ENCODE measurements at places on chromosomes 12 and 14. TPM values are rescaled to one million over a fixed set of nuclear protein-coding genes. Genes with fewer than 3 reads are reported as not detected.

- DNase-seq = no peak
These were observed 93.2 kb downstream of the PTCSC3 start for GRCh38 chr14:36083317-36083716.

DNA sequence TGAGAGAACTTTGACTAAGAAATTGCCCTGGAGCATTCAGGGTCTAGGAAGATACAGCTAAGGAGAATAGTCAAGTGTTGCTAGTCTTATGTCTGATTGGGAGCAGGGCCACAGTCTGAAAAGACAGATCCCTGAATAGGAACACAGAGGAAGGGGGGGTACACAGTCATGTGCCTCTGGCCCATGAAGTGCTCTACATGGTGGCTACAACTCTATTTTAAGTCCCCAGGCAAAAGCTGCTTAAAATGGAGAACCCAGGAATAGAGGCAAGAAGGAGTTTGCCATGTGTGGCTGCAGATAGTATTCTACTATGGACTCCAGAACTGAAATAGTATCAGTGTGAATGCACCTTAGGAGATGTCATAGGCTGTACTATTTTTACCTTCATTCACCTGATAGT is 118.0 kb upstream of the NPAS3 start:
- no peak for DNase-seq

DNA sequence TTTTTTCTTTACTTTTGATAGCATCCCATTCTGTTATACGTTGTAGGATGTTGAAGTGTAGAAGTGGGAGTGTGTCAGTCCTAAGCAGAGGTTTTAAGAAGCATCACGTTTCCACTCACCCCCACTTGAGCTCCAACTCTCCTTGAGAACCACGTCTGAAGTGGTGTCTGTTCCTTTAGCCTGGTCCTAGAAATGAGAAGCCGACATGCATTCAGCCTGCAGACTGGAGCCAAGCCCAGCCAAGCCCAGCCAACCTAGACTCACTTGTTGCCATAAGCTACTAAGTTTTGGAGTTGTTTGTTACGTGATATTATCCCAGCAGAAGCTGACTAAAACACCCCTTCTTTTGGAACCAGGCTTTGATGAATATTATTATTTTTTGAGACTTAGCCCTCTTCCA is 4.4 kb upstream of the ELK3 start:
- no peak for DNase-seq

DNA sequence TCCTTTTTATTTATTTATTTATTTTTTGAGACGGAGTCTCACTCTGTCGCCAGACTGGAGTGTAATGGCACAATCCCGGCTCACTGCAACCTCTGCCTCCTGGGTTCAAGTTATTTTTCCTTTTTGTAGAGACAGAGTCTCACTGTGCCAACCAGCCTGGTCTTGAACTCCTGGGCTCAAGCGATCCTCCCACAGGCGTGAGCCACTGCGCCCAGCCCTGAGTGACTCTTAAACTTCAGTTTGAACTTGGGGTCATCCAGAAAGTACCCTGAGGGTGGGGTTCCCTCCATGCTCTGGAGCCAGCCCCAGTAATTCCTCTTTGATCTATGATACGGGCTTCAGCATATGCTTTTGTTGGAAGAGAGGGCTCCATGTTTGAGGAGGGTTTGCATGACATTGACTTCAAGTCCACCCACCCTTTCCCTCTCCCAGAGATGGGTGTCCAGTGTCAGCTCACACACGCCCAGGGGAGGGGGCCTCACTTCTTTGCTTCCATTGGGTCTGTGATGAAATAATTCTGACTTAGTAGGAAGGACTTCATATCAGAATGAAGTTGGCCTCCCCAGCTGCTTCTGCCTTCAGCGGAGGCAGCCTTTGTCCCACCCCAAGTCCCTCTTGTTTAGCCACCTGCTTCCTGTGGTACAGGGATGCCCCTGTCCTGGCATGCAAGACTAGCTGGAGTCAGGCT is 11.9 kb downstream of the SDS start:
- DNase-seq = no peak

- DNase-seq = no peak
These were observed 630 bp downstream of the ALDH1L2 start for GRCh38 chr12:105083551-105084105.

GRCh38 chr12:115172521-115172920 is 488.5 kb upstream of the TBX3 start:
- DNase-seq = no peak

DNA sequence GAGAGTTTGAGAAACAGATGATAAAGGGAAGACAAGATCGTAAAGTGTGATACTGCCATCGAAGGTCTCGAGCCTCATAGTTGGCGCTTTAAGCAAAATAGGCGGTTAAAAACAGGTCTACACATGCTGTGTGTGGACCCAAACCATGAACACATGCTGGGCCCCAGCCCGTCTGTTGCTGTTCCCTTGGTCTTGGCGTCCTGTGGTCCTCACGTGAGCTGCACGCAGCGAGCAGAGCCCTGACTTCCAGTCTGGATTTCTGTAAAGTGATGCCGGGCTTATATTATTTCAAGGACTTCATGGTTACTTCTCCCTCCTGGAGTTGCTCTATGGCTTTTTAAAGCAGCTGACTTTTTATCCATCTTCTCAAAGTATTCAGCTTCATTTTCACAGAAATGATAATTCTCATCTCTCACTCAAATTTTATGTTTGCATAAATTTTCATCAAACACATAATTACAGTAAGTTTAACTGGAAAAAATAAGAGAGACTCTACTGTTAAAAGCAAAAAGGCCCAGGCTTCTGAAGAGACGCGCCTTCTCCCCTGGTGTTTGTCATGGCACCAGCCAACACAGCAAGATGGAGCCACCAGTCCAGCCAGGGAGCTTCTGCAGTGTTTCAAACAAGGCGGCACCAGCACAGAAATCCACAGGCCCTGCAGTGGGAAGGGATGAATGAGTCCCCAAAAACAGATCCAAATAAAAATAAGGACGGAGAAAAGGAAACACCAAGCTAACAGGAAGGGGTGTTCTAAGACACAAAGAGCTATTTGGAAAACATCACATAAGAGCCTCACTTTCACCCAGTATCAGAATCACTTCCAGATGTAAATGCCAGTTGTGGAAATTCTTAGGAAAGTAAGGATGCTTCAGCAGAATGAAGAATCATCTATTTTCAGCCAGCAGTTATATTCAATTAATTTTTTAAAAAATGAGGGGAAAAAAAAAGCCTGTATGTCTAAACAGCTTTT is 24.9 kb downstream of the SFSWAP start:
- no peak for DNase-seq

GRCh38 chr12:49796606-49797448 is 31.4 kb downstream of the NCKAP5L start:
- DNase-seq = no peak

GRCh38 chr12:57237596-57237931 is 8.1 kb downstream of the SHMT2 start:
- no peak for DNase-seq

DNA sequence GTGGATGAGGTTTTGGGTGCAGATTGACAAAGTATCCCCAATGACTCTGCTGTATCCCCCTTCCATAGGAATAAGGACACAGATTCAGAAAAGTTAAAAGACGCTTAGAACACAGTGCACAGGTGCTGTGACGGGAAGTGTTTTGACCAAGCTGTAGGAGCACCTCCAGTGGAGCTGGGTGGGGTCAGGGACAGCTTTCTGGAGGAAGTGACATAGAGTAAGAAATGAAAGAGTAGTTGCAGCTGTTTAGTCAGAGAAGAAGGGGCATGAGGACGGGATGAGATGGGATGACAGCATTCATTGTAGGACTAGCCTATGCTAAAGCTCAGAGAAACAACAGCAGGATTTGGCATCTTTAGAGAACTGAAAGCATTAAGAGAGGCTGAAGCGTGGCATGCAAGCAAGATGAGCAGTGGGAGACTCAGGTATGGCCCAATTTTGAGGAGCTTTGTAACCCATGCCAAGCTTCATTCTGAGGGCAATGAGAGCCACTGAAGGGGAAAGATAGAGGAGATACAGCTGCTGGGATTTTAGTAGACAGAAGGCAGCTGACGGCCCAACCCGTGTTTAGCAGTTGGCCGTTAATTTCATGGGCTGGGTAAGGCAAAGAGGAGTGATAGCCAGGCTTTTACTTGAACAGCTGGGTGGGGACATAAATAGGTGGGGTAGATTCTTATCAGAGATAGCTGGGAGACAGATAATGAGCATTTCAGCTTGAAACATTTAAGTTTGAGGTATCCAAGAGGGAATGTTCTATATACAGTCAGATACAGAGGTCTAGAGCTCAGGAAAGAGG is 131.8 kb upstream of the KRAS start:
- no peak for DNase-seq

Gene GAS2L3
- 19.1 TPM for total RNA-seq

DNA sequence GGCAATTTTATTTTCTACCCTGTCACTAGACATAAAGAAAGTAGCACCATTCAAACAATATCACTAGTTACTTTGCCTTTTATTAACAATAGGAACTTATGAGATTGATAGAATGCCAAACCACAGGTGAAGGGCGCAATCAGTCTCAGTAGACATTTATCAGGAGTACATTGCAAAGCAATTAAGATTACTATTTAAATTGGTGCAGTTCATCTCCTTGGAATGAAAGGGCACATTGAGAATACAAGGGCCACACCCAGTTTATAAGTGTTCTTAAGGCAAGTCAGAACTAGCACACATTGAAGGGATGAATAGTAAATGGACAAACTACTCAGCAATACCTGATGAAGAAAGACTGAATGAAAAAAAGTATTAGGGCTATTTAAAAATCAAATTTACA is 601.4 kb downstream of the C12orf50 start:
- no peak for DNase-seq

- DNase-seq = no peak
These were observed 279.0 kb downstream of the IPO8 start for GRCh38 chr12:30416631-30417030.

DNA sequence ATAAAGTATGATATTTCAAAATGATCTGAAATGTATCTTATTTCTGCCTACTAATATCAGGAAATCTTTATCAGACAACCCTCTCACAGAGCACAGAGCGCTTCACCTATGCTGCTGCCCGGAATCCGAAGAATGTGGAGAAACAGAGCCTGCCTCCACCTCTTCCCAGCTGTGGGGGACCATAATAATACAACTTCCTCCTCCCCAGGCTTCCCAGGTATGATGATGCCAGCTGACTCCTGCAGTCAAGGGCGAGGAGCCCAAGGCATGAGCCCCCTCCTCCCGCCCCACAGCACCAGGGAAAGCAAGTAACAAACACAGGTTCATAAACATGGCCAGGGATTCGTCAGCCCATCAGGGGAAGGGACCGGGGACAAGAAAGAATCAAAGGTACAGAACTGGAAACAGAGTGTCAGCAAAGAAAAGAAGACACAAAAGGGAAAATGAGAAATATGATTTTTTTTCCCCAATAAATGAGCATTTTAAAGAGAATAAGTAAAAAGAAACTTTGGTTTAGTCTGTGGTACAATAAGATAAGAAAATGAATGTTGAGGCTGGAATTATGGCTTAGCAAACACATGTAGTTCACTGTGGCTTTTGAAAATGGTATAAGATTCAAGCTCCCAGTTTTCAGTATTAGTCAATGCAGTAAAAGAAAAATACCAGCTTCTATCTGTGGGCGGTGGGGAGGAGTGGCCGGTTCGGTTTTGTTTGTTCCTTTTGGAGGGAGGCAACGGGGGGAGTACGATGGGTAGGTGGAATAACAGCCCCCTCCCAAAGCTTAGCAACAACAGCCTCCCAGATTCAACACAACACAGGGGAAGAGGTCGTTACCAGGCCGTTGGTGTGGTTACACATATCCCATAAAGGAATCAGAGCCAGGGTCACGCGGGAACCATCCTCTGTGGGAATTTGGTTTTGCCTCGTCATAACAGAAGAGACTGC is 68.3 kb downstream of the SETD3 start:
- DNase-seq = peak; percentile 46

- DNase-seq = no peak
These were observed 356.4 kb upstream of the DDHD1 start for GRCh38 chr14:53509276-53510244.

- no peak for DNase-seq
These were observed 4.0 kb upstream of the GEMIN2 start for GRCh38 chr14:39109893-39110715.

DNA sequence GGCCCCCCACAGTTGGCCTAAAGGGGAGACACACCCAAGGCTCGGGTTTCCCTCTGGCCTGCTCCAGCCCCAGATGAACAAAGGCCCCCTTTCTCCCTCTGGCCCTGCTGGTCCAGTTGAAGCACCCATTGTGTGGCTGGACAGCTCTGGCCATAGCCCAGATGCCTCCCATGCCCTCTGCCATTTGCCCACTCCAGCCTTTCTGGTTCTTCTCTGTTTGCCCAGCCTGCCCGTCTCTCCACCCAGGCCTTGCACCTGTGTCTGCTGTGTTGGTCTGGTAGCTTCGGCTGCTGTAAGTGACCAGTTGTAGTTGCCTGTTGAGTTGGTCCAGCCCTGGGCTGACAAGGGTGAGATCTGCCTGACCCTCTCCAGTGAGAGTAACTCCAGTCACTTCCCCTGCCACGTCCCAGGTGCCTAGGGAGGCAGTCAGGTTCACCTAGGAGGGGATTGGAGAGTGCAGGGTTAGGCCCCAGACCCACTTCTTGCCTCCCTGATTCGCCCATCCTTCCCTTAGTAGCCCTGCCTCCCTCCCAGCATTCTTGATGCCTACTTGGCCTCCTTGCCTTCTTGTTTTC is 3.0 kb downstream of the B4GALNT1 start:
- DNase-seq = no peak

DNA sequence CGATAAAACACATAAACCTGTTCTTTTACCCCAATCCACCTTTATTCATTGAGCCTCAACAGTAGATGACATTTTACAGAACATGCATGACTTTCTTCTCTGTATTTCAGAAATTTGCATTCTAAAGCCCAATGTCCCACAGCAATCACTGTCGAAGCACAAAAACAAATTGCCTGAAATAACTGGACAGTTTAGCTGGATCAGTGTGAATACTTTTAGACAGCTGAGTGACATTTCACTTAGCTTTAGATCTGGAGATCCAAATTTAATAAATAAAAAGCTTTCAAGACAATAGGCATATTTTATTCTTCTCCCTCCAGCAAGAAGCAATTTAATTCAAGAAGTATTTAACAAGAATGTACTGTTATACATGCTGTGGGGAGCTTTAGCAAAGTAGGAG is 109.1 kb upstream of the FSCB start:
- no peak for DNase-seq

DNA sequence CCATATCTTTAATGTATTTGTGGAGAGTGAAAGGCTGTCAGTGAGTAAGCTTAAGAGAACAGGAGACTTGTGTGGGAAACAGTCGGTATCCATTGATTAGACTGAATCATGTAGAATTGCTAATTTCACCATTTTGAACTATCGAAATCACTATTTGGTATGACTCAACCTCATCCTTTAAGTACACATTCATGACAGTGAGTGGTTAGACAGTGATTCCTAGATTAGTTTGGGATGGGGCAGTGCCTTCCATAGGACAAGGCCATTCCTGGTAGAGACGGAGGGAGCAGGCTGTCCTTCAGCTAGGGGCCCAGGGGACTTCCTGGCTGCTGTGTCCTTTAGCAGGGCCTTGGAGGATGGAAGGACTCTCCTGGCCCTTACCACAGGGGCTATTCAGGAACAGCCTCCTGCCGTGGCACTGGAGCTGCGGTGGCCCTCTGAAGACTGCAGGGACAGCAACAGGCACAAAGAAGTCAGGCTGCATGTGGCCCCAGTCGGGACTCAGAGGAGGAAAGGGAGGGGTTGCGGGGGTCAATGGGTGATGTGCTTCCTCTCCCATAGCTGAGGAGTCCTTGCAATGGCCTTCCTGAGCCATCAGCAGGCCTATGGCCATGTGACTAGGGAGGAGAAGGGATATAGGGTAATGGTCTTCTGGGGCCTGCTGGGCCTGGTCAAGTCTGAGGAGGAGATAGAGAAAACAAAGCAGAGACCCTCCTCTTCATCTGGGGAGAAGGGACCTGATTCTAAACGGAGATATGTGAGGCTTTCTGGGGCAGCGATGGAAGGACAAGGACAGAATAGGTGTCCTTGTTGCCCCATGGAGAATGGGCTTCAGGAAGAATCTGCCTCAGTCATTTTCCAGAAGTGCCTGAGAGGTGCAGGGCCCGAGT is 11.2 kb downstream of the SERPINA1 start:
- DNase-seq = no peak

All from H1 (cell line).